Stimulated activated CD8-positive, alpha-beta memory T cell treated with anti-CD3 and anti-CD28 coated beads, Interleukin-4, amount 100 ng/mL, for 4 hours (primary cell): ENCODE measurements at places on chromosomes 2 and 18.

DNA sequence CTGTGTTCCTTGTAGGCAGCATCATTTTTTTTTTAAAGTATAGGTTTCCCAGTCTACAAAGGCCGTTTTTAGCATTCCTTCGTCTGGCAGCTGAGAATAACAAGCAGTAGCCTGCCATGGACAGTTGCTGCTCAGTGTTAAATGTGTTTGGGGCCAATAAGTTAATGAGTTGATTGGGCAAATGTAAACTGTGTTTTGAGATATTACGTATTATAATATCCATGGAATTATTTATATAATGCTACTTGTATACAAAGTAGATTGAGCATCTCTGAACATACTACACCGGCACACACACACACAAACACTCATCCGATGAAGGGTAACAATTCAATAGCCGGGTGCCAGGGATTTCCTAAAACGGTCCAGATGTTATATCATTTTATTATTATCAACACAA lies 97.2 kb downstream of the IRS1 start:
- DNase-seq: no peak

DNA sequence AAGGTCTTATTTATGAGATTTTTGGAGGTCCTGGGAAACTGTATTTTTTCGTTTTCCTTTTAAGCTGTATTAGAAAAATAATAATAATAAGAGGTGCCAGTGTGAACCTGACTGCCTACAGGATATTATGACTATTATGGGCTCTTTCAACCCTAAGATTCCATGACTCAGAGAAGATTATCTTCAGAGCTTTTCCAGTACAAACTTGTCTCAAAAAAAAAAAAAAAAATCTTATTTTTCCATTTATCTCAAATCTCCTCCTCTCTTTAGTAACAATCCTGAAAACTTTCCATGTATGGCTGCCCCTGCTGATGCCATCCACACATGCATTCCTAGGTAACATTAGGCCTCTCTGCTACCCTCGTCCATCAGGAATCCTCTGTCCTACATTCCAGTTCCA lies 36.7 kb upstream of the RPE start:
- no peak for DNase-seq

DNA sequence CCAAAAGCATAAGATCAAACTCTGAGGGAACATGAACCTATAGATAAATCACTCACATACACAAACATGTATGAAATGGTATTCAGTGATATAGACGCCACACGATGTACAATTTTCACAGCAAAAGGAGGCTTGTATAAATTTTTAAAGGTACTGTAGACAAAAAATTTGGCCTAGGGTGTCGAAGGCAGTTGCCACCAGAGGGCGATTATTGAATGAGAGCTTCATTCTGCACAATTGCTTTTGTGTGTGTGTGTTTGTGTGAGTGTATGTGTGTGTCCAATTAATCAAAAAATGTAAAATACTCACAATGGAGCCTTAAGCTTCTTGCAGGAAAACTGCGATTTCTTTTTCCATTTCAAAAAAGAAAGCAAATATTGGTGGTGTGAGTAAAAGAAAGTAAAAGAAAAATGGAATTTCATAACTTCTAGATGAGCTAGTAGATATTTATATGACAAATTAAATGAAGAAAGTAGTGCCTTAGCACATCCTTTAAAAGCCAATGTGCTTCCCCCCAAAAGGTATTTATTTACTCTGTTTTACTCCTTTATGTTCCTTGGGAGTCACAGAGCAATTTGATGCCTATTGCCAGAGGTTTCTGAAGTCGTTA lies 800.1 kb downstream of the SATB2 start:
- no peak for DNase-seq

- DNase-seq: no peak
Observed at GRCh38 chr2:149872041-149872440, 284.5 kb upstream of the MMADHC start.

- DNase-seq: peak; percentile 97
Observed at GRCh38 chr2:96265840-96266679, at the start of the genes CIAO1 and TMEM127. CIAO1 (plus strand) TSS chr2:96266225; CDS start chr2:96266351, 126 bp downstream. TMEM127 (minus strand) TSS chr2:96265997; CDS start chr2:96265381, 616 bp downstream.

- no peak for DNase-seq
Observed at GRCh38 chr2:69701100-69701945, 40.6 kb upstream of the ANXA4 start.

DNA sequence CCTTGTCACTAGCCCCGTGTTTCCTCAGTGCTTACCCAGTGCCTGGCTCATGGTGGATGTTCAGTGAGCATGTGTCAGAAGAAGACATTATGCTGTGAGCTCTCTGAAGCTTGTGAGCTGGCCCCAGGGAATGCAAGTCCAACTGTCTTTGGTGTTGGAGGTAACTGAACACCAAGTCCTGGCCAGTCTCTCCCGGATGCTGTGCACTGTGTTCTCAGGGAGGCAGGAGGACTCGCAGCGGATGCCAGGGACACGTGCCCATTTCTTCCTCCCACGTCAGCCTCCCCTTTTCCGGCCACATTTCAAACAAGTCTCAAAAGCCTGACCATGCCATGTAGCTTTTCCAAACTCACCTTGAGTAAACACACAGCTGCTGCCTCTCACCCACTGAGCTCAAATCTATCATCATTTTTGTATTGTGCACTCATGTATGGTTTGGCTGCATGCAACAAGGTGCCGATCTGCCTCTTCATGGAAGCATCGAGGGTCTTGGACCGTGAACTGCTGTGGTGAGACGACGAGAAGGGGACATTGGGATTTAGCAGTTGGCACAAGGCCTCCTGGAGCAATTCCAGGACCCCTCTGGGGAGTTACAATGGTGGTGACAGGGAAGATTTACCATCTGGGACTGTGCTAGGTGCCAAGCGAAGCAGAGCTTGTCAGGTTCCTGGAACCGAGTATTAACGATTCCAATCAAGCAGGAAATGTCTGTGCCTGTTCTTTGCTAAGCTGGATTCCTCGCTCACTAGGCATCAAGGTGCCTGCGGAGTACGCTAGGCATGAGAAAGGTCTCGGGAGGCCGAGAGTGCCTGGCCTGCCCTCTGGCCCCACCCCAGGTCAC lies 44.4 kb upstream of the MGAT4A start:
- no peak for DNase-seq

DNA sequence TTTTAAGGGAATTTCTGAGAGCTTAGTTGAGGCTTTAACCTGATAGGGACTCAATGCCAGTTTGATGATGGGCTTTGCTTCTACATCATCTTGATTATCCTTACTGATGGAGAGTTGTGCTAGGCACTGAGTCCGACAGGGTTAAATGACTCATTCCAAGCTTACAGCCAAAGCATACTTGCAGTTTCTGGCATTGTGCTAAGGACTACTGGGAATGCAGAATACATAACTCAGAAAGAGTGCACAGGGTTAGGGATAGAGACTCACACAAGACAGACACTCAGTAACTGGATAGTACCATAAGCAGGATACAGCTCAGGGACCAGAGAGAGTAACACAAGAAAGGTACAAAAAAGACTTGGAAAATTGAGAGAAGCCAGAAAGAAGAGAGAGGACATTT lies 94.1 kb upstream of the SLC14A2 start:
- DNase-seq: no peak

GRCh38 chr18:58455314-58456188 lies 173.3 kb downstream of the ALPK2 start:
- DNase-seq: no peak

DNA sequence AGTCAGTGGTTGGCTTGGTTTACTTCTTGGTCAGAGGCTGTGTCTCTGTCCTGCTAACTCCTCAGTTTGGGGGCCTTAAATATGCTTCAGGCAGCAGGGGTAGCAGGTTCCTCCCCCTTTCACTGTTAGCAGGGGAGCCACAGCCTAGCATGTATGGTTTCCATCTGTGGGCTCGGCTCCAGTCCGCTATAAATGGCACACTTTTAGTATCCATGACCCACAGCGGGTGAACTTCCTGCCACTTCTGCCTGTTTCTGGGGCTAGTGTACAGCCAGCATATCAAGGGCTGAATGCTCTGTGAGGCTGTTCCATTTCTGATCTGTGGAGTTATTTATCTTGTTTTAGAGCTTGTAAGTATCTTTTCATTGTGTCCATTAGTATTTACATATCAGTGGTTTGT lies 58.3 kb downstream of the MRPL33 start:
- no peak for DNase-seq

DNA sequence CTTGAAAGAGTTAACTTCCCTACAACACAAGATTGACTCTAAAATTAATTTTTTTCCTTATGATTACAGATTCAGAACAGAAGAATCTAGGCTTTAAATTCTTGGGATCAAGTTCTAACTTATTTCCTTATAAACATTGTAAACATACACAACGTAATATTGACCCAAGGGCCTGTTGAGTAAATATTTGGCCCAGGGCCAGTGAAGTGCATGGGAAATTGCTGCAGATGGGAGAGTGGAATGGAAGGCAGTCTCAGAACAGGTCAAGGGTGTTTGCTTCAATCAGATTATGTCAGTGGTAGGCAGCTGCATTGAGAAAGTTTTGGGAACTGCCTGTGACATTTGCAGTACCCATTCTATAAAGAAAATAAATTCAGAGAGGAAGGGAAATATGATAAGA lies 137.6 kb downstream of the MYO1B start:
- no peak for DNase-seq

DNA sequence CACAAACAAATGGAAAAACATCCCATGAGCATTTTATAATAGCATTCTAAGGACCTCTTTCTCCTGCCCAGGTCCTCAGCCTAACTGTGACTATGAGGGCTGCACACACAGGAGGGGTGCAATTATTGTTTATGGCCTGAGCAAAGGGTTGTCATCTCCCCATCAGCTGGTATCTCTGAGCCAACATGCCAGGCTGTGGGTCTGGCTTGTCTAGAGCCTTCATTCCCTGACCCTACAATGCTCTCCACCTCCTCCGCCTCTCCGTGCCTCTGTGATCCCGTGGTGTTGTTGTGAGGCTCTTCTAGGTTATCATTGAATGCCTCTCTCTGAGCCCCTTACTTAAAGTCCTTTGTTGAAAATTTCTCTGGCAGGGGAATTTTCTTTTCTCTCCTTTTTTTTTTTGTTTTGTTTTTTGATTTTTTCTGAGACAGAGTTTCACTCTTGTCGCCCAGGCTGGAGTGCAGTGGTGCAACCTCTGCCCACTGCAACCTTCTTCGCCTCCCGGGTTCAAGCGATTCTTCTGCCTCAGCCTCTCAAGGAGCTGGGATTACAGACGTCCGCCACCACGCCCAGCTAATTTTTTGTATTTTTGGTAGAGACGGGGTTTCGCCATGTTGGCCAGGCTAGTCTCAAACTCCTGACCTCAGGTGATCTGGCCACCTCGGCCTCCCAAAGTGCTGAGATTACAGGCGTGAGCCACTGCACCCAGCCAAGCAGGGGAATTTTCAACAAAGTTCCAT lies 126.4 kb downstream of the SMAD7 start:
- no peak for DNase-seq

DNA sequence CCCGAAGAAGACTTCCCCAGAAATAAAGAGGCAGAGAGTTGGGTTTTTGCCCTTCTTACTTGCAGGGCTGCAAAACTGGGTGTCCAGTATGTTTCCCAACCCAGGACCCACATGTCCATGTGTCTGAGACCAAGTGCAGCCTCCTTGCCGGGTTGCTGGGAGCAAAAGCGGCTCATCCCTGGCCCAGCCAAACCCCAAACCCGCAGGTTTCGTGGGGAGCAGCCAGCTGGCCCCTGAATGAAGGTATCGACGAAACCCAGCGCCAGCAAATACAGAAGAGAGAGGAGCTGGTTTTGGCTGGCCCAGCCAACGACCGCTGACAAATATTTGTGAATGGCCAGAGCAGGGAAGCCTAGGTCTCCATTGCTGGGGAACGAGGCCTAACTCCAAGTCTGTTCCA lies 197.1 kb downstream of the SMAD7 start:
- no peak for DNase-seq

DNA sequence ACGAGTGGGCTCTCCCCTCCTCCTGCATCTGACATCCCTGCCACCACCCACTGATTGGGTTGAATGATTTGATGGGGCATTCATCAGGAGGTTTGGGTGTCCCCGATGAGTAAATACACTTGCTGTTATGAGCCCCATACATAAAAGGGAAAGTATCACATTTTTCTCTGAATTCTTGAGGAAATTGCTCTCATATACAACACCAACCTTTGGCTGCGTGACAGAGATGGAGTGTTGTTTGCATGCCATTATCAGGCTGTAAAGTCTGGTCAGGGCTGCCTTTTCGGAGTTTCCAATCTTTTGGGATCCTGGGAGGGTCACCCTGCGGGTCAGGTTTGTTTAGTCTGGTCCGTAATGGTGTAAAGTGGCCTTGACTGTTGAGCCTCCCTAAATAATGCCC lies 227.9 kb upstream of the SPRED2 start:
- DNase-seq: no peak

DNA sequence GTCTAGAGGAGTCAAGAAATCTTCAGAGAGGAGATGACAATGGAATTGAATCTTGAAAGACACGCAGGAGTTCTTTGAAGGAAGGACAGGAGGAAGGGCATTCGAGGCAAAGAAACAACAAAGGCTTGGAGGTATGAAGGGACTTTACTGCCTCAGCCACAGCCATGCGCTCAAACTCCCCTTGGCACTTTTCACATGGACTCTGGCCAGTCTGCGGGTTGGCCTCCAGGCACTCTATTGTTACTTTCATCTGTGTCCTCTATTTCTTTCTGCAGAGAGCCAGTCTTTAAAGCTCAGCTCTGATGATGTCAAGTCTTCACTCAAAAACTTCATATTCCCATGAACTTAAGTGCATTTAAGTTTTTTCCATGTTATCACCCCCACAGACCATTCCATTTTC lies 95.4 kb downstream of the ZAP70 start:
- no peak for DNase-seq

DNA sequence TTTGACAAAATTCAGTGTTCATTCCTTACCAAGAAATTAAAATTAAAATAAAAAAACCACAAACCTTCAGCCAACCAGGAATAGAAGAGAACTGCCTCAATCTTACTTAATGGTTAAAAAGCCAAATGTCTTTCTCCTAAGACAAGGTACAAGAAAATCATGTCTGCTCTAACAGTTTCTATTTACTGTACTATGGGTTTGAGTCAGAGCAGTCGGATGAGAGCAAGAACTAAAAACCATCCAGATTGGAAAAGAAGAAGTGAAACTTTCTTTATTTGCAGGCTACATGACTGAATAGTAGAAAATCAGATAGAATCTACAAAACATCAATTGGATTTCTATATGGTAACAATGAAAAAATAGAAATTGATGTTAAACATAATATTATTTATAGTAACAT lies 555.5 kb upstream of the TNP1 start:
- DNase-seq: no peak

GRCh38 chr2:237196866-237197618 lies 111.4 kb downstream of the COPS8 start:
- DNase-seq: no peak

DNA sequence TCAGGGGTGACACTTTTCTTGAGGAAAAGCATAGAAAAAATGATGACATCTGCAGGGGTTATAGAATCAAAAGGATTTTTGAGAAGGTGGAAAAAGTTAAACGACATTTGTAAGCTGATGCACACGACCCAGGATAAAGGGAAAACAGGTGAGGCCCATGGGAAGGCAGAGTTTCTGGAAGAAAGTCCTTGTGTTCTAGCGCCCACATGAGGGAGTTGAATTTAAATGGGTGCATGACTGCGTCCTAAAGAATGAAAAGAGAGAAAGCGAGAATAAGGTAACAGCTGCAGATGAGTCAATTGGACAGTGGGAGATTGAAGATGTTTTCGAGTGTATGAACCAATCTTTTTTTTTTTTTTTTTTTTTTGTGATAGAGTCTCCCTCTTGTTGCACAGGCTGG lies 158.1 kb downstream of the GALR1 start:
- DNase-seq: no peak

GRCh38 chr2:141384676-141385075 lies 746.1 kb downstream of the LRP1B start:
- no peak for DNase-seq

- DNase-seq: no peak
Observed at GRCh38 chr2:183868707-183869106, 729.6 kb upstream of the ZNF804A start.
